ENCODE measurements at places on chromosomes 6 and 20.

DNA sequence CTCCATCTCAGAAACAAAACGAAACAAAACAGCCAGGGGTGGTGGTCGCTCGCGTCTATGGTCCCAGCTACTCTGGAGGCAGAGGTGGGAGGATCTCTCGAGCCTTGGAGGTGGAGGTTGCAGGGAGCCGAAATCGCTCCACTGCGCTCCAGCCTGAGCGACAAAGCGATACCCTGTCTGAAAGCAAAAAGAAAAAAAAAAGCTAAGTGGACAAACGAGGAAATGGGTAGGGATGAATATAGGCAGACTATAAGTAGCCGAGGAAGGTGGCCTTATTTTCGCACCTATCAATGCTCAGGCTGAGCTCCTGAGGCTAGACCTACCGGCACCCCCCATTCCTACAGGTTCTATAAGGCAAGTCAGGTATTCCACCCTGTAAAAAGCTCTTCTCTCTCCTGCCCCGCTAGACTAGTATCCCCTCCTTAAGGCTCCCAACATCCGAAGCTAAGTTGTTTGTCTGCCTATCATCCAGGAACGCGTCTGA, 650 bp upstream of the CASP8AP2 start:
- no peak for DNase-seq

GRCh38 chr6:43476746-43477145, 624 bp upstream of the TJAP1 start:
- DNase-seq, result no peak

GRCh38 chr6:164996838-164997237, 312.6 kb downstream of the C6orf118 start:
- DNase-seq, result no peak

DNA sequence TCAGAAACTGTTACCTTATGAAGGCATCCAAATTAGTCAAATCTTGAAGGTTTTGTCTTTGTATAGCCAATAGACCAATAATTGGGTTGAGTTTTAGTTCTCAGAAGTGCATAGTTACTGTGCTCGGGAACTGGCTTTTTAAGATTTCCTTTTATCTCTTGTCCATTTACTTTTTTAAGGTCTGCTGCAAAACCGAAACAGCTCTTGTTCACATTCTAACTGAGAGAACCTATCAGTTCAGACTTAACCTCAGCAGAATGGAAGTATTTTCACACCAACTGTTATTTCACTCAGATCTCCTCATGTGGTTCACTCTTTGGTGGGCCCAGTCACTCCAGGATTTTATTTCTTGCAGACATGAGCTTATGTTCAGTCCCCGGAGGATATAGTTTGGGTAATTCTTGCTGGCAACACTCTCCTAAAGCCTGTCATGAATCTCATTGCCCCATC, 55.5 kb downstream of the TPBG start:
- DNase-seq, result no peak

- no peak for DNase-seq
These were observed 30.5 kb downstream of the C6orf15 start for GRCh38 chr6:31081872-31082271.

DNA sequence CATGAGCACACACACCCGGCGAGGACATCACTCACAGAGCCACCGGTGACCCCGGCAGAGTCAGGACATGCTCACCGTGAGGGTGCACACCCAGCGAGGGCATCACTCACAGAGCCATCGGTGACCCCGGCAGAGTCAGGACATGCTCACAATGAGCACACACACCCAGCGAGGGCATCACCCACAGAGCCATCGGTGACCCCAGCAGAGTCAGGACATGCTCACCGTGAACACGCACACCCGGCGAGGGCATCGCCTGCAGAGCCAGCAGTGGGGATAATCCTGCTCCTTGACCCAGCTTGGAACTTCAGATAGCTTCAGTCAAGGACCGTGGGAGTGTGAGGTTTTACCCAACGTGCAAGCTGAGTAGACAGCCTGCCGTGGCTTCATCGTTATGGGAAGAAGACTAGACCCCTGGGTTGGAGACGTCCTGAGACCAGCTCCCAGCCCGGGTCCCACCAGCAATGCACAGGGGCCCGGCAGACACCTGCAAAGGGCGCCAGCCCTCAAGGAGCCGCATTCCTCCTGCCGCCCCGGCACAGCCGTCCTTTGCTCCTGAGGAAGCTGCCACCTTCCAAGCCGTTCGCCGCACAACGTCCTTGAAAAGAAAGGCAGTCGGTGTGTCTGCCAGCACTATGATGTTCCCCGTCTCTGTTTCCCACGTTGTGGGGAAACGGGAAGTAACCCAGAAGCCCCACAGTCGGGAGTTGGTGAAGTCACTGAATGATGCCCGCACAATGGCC, 192.3 kb downstream of the DLL1 start:
- peak; percentile 83 for DNase-seq

DNA sequence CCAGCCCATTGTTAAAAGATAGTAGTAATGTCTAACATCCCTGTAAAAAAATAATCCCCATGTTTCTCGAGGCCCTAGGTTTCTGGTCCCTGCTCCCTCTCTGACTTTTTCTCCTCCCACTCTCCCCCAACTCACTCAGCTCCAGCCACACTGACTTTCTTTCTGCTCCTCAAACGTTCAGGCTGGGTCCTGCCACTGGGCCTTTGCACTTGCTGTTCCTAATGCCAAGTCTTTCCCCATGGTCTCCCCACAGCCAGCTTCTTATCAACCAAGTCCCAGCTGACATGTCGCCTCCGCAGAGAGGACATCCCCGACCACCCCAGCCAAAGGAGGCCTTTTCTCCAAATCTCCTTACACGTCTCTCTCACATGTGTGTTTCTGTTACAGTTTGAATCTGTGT, 21.8 kb upstream of the PTGIS start:
- DNase-seq, result no peak

- DNase-seq, result no peak
These were observed 50.0 kb downstream of the FOXF2 start for GRCh38 chr6:1439349-1439748.

- DNase-seq, result no peak
These were observed 3.6 kb downstream of the ADISSP start for GRCh38 chr20:3763671-3764601.

DNA sequence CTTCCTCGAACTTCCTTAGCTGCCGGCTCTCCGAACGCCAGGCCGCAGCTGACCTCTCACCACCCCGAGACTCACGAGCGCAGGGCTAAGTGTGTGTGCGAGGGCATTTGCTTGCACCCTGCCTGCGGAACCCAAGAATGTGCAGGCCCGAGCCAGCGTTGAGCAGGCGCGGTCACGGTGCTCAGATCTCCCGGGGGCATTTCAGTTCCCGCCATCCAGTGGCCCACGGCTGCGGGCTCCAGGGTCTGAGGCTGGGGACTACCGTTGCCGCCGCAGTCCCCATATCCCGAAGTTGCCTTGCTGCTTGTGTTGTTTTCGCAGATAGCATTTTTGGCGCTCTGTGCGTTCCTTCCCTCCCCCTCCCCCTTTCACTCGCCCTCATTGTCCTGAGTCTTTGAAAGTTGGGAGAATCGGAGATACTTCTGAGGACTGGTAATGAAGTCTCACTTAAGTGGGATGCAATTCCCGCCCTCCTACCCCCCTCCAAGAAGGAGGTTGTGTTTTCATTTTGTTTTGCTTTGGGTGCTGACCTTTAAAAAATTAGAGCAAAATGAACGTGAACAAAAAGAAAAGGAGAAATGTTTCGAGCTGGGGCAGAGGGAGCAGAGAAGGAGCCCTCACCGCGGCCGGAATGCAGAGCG, 1.7 kb downstream of the NR2E1 start:
- no peak for DNase-seq

DNA sequence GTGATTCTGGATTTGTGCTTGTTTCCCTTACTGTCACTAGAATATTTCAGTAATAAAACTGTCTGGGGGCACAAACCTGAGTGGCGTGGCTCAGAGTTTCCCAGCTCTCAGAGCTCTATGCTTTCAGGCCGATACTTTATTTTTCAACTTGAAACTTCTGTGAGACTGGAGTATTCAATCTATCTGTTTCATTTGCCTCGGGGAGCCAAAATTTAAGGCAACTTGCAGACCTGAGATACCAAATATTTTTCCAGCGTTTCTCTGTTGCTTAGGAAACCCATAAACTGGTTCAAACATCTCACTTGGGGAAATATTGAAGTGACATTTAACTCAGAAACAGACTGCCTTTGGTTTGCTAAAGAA, 74.7 kb downstream of the SOBP start:
- no peak for DNase-seq

- no peak for DNase-seq
These were observed 226.9 kb downstream of the SIM1 start for GRCh38 chr6:100237821-100238220.

DNA sequence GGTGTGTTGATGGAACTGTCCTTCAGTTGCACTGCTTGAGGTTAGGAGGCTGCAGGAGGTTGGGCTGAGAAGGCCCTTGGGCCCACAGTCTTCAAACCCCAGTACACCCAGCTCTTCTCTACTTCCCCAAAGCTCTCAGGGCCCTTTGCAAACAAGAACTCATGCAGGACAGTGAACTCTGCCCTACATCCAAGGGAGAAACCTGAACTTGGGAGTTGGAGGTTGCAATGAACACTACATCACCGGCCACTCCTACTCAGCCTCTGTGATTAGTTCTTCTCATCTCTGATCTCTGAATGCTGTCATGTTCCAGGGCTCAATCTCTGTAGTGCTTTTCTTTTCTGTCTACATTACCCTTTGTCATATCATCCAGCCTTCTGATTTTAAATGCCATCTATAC, 148.5 kb upstream of the PDE7B start:
- no peak for DNase-seq

DNA sequence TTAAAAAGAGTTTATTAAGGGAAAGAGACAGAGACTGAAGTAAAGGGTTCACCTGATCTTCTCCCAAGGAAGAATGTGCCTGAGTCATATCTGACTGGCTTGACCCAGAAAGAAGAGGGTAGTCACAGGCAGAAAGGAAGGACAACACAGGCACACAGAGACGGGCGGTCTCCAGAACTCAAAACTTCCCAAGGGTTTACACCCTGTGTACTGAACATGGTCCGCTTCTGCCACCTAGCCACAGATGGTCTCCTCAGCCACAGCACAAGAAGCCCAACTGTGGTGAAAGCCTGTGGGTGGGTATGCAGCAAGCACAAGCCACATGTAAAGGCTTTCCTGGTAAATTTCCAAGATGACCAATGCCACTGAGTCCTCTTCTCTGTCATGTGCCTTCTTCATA, 17.2 kb downstream of the UNC5CL start:
- no peak for DNase-seq

DNA sequence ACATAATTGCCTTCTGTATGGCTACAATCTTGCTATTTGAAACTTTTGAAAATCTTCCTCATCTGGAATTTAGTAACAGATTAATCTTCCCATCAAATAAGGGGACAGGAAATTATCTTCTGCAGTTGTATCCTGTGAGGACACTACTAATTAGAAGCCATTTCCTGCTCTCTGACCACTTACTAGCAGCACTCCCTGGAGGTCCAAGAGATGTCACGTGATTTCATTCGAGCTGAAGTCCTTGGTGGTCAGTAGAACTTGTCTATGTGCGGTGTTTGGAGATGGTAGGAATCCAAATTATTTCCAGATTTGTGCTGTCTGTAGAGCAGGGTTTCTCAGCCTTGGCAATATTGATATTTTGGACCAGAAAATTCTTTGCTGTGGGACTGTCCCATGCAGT, 202.5 kb downstream of the TFAP2B start:
- no peak for DNase-seq

- DNase-seq, result no peak
These were observed 680 bp upstream of the MTCH1 start for GRCh38 chr6:36986704-36987047.

- no peak for DNase-seq
These were observed 137.4 kb upstream of the HDAC2 start for GRCh38 chr6:114108119-114109002.

DNA sequence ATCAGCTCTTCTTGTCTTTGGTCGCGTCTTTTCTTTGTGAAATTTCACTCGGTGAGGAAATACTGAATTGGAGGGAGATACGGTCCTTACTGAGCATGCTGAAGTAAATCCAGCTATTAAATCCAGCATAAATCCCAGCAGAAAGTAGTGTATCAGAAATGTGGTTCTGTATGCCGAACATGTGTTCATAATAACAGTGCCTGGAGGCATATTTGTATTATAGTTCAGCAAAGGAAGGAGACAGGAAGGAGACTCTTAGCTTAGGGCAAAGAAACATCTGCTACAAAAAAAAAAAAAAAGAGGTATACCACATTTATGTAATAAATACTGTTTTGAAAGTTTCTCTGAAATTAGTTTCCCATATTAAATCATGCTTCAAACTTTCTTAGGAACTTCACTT, 211.8 kb downstream of the PLCB4 start:
- DNase-seq, result no peak

- DNase-seq, result no peak
These were observed 165.4 kb downstream of the GRM4 start for GRCh38 chr6:33980176-33981175.

- DNase-seq, result no peak
These were observed 62.4 kb upstream of the TMEM200A start for GRCh38 chr6:130303431-130303830.

DNA sequence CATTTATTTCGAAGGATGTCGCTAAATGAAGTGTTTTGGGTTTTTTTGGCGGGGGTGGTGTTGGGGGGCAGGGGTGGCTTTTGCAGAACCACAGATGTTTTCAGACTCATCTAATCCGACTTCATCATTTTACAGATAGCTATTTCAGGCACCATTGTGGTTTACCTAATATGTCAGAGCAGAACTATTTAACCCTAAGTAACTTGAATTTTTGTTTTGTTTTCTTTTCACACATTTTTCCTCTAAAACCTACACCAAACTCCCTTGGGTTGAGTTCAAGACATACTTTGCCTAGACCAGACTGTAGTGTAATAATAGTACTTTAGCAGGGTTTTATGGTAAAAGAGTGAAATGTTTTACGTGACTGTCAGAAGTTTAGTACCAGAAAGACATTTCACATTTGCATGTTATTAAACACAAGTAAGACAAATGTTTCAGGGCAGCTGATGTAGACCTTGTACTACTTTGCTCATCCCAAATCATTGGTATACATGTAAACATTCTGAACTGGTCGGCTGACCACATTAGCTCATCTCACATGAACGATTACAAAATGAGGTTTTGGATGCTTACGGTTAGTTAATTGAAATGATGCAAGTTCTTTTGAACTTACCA, 37.7 kb downstream of the MAP3K4 start:
- DNase-seq, result no peak

DNA sequence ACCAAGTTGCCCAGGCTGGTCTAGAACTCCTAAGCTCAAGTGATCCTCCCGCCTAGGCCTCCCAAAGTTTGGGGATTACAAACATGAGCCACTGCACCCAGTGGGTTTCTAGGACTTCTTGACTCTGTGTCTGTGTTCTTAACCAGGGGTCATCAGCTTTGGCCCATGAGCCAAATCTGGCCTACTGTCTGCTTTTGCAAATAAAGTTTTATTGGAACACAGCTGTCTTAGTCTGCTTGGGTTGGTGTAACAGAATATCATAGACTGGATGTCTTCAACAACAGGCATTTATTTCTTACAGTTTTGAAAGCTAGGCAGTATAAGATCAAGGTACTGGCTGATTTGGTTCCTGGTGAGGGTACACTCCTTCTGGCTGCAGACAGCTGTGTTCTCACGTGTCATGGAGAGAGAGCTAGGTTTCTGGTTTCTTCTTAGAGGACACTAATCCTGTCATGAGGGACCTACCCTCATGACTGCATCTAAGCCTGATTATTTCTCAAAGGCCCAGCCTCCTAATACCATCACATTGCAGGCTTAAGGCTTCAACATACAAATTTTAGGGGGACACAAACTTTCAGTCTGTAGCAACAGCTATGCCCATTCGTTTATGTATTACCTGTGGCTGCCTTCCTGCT, 23.3 kb downstream of the ARFGEF2 start:
- no peak for DNase-seq

- DNase-seq, result no peak
These were observed 731.3 kb upstream of the NRSN1 start for GRCh38 chr6:23394681-23395080.
